ENCODE measurements at places on chromosomes 11 and 22. TPM values are rescaled to one million over a fixed set of nuclear protein-coding genes. Genes with fewer than 3 reads are reported as not detected.

DNA sequence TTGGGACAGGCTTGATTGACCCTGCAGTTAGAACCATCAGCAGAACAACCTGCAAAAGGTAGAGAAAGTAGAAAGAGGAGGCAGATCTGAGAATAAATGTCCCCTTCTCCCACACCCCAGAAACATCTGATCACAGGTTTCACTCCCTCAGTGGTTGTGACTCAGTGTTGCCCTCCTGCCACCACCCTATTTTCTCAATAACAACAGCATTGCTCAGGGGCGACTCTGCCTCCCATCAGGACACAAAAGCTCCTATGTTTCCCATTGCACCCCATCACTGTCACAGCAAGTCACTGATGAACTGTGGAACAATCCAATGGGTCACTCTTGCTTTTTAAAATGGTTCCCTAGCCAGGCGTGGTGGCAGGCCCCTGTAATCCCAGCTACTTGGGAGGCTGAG is 110.2 kb downstream of the RASSF10 start:
- no peak for DNase-seq

DNA sequence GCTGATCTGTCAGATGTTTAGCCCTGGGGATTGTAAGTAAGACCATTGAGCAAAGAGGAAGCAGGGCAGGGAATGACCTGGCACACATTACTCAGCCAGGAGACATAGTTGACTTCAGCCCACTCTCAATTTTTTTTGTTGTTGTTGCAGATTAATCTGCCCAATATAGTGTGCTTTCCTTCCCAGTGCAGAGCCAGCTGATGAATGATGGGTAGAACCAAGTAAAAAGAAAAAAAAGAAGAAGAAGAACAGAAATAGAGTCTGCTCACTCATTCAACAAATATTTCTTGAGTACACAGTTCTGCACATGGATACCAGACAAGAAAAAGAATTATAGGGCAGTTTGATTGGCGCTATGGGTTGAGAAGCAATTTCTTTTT is 292.7 kb downstream of the ETS1 start:
- DNase-seq, result no peak

- DNase-seq, result no peak
These were observed 288.3 kb upstream of the ANO3 start for GRCh38 chr11:26043665-26044064.

DNA sequence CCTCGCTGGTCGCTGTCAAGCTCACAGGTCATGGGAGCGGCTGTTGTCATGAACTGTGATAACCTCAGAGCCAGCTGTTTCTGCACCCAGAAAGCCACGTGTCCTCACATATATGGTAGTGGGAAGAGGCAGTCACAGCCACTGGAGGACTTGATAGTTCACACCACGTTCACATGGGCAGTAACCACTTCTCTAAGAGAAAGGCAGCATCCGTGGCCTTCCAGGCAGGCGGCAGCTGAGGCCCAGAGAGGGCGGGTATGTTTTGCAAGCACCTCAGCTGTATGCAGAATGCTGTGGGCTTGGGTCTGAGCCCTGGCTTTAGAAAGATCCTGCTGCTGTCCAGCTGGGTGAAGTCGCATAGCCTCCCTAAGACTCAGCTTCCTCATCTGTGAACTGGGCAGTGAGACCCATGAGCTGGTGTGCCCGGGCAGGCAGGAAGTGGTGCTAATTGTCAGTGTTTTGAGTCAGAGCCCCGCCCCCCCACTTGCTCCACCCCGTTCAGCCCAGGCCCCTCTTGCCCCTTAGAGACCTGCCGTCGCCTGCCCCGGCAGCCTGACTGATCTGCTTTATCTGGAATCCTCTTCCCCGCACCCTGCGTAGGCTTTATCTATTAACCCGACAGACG is 13.3 kb downstream of the TTC38 start:
- DNase-seq, result no peak

Gene P2RY6
- 1.0 TPM for total RNA-seq

Gene ABCC8
- total RNA-seq, result 7.8 TPM

Data from tongue (tissue), 3 donors.